ENCODE measurements at places on chromosomes 2 and 18.
A peak's percentile ranks its signal among the peaks of the same experiment; 100 is the strongest.

DNA sequence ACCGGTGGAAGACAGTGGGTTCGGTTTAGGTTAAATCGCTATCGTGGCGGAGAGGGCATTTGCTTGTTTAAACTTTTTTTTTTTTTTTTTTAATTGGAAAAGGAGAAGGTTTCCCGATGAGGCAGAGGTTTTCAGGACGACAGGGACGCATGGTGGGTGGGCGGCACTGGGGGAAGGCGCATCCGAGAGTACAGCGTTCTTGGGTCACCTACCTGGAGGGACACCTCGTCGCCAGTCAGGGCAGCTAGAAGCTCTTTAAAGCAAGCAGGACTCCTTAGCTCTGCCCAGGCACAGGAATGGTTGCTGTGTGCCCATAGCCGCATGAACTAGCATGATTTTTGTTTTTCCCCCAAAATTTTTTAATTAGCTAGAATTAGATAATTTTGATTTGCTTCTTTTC is 437 bp downstream of the LDLRAD4 start:
- DNase-seq = no peak

- DNase-seq = peak; percentile 29
Measured at GRCh38 chr2:131094463-131095281, 1.4 kb upstream of the FAM168B start.

DNA sequence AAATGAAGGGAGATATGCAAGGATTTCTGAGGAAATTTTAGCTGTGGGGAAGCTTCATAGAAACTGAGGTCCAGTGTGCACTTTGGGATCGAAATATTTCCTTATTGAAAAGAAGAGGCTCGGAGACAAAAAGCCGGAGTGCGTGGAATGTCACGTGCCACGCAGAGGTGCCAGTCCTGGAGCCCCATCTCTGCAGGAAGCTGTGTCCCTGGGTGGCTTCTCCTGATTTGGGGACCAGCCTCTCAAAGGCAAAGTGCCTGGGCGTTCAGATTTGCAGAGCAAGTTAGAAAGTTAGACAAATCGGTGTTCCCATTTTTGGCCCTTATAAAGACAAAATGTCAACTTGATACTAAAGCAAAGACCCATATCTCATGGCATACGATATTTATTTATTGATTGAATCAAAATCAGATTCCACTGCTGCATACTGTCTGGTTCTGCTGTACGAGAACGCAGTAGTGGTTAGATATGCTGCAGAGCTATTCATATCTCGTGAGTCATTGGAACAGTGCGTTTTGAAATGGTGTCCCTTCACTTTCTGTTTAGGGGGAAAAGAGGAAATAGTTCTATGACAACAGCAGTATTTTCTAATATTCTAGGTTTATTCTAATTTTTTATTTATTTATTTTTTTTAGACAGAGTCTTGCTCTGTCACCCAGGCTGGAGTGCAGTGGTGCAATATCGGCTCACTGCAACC is 9.1 kb upstream of the ATG16L1 start:
- DNase-seq = no peak

- no peak for DNase-seq
Measured at GRCh38 chr2:155846259-155846658, 486.3 kb downstream of the NR4A2 start.

DNA sequence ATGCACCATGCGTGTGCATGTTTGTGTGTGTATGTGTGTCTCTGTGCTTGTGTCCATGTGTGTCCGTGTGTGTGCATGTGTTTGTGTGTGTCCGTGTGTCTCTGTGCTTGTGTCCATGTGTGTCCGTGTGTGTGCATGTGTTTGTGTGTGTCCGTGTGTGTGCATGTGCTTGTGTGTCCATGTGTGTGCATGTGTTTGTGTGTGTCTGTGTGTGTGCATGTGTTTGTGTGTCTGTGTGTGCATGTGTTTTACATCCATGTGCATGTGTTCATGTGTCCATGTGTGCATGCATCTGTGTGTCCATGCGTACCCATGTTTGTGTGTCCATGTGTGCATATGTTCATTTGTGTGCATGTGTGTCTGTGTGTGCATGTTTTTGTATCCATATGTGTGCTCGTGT is 100.5 kb downstream of the LBH start:
- no peak for DNase-seq

- no peak for DNase-seq
Measured at GRCh38 chr2:105834931-105835330, 90.2 kb downstream of the NCK2 start.

GRCh38 chr2:162919111-162919510 is 80.5 kb upstream of the KCNH7 start:
- DNase-seq = no peak

GRCh38 chr2:240629968-240630770 is 4.9 kb downstream of the GPR35 start:
- DNase-seq = no peak

- no peak for DNase-seq
Measured at GRCh38 chr2:30421026-30421603, 25.9 kb upstream of the LCLAT1 start.

DNA sequence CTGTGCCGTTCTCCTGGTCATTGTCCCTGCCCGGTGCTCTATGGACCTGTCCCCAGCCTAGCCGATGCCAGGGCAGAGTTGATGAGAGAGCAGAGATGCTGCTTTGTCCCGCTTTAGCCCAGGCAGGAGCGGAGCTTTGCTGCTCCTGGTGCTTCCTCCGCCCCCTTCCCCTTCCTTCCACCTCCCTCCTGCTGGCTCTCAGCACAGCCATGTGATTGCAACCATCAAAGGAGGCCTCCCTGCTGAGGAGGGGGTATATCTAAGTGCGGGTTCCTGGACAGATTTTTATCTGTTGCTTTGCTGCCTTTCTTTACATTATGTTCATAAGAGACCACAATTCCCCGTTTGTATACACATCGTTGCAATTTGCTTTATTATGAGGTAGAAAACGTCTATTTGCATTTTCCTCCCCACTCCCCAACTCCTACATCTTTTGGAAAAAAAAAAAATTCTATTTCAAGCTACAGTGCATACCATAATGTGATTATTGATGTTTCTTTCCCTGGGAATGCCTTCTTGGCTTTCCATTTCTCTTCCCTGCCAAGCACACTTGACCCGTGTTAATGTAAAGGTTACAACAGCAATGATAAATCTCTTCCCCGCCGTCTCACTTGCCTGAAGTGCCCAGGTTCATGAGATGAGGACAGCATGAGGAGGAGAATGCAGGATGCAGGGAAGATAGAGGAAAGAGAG is 25.4 kb downstream of the ALPK2 start:
- DNase-seq = peak; percentile 72

All from fibroblast of skin of abdomen (primary cell).